ENCODE measurements at places on chromosomes 11 and 22.

DNA sequence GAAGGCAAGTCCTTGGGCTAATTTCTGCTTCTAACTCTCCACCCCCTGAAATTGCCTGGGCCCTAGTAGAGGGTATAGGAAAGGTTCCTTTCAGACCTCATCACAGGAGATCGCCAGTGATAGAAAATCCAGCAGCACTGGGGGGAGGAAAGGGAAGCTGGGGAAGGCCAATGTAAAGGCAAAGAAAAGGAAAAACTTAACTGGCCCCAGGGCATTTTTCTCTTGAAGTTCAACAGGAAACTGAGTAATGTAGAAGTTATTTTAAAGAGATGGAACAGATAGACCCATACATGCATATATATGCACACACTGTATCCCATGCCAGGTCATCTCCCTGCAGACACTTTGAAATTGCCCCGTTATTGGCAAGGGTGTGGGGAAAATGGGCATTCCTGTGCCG is 134.0 kb downstream of the TRIM44 start:
- DNase-seq, result peak; percentile 34

DNA sequence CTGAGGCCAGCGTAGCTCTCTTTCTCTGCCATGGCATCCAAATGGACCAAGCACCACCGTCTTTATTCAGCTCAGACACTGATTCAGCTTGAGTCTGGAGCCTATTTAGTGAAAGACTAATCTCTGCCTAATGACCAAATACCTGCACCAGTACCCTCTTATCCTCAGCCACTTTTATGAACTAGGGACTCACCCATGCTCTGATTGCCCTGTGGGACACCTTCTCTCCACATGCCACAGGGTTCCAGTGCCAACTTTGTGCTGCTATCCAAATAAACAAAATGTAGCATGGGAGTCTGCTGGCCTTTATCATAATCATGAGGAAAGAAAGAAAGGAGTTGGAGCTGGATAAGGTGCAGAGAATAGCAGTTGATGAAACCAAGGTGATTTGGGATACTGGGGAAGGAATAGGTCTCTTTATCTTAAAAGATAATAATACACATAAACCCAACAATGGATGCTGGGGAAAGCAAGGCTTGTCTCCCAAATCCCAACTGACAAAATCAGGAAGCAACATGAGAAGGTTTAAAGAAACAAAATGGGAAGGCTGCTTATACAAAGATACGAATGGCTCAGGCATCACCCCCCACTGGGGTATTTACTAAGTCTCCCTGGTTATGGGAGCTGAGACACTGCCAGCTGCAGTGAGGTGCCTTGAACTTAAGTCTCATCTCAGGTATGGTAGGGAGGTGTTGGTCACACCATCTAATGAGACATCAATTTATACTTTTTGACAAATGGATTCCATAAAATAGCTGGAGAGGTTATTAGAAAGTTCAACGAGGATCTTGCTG is 63.3 kb downstream of the SYT9 start:
- no peak for DNase-seq

- DNase-seq, result no peak
Observed at GRCh38 chr22:27660306-27660705, 141.2 kb downstream of the MN1 start.

DNA sequence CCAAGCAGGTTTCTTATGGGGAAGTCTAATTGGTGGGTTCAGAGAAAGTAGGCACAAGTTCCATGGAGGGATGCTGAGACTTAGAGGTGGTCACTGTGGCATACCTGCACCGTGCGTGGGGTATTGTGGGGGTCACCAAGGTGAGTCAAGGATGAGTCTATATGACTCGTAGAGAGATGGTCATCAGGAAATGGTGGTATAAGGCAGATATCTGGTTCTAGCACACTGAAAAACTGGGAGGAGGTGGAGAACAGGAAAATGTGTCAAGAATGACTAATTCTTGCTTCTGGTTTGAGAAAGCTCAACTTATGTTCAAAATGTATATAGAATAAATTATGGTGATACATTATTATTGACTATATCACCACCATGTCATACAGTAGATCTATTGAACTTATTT is 258.1 kb downstream of the RAB38 start:
- DNase-seq, result no peak

DNA sequence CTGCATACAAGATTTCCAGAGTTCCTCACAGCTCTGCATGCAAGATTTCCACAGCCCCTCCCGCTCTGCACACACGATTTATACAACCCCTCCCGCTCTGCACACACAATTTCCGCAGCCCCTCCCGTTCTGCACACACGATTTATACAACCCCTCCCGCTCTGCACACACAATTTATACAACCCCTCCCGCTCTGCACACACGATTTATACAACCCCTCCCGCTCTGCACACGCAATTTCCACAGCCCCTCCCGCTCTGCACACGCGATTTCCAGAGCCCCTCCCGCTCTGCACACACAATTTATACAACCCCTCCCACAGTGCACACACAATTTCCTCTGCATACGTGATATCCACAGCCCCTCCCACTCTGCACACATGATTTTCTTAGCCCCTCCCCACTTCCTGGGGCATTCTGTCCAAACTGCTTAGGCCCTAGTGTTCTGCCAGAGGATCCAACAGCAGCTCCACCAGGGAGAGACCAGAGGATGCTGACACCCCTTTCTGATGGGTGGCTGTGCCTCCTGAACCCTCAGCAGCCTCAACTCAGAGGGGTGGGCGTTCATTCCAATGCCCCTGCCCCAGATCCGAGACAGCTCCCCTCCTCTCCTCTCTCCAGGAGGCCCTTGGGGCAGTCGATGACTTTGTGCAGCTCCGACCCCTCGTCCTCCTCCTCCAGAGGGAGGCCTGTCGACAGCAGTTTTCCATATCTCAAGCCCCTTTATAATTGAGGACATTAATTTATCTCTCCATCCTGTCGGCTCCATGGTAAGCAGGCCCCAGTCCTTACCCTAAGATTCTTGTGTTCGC is 671.7 kb downstream of the BRD1 start:
- DNase-seq, result no peak

GRCh38 chr11:118996926-118997626 is 862 bp upstream of the CENATAC start:
- no peak for DNase-seq

DNA sequence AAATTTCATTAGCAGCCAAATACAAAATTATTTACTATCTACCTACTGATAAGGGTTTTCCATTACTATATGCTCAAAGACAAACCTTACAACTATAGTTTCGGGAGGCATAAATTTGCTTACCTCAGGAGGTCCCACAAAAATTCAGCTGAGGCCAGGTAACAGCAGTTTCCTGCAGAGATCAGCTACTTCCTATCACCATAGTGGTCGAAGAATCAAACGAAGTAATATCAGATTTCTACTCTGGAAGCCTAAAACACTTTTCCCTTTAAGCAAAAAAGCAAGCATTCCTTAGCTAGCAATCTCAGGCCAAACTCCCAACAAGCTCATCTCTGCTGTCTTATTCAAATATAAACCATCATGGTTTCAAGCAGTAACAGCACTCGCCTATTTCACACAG is 3.1 kb downstream of the NAP1L4 start:
- no peak for DNase-seq

Measured in fibroblast of lung (primary cell).